Activated CD4-positive, alpha-beta T cell treated with anti-CD3 and anti-CD28 coated beads, Interleukin-10, Interleukin-2, amounts not matched to agents 100 ng/mL and 50 ng/mL, durations not matched to agents 16 hours and 8 hours (primary cell): ENCODE measurements at places on chromosomes 2 and 18.

- DNase-seq, result no peak
Observed at GRCh38 chr18:65073060-65073550, 677.7 kb upstream of the CDH7 start.

DNA sequence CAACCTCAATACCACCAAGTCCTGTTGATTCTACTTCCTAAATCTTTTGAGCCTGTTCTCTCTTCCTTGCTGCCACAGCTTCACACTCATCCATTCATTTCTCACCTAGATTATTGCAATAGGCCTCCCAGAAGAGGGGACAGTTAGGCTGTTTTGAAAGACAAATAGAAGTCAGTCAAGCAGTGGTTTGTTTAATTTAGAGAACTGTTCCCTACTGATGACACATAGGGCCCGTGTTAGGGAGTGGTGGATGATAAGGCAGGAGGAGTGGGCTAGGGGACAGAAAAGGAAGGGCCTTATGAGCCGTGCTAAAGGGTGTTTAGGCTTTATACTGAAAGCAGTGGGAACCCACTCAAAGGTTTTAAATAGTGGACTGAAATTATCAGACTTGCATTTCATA is 59.6 kb upstream of the ZFP36L2 start:
- no peak for DNase-seq

- DNase-seq, result no peak
Observed at GRCh38 chr2:9228781-9229469, 22.3 kb downstream of the ASAP2 start.

DNA sequence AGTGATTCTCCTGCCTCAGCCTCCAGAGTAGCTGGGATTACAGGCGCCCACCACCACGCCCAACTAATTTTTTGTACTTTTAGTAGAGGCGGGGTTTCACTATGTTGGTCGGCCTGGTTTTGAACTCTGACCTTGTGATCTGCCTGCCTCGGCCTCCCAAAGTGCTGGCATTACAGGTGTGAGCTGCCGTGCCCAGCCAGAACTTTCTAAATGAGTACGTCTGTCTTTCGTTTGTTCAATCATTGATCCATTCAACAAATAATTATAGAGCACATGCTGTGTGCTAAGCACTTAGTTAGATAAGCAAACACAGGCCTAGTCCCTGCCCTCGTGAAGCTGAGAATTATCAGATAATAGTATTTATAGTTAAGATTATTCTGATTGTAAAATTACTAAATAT is 56.5 kb downstream of the TTC39C start:
- no peak for DNase-seq

GRCh38 chr2:134792186-134792585 is 46.2 kb upstream of the ACMSD start:
- no peak for DNase-seq

DNA sequence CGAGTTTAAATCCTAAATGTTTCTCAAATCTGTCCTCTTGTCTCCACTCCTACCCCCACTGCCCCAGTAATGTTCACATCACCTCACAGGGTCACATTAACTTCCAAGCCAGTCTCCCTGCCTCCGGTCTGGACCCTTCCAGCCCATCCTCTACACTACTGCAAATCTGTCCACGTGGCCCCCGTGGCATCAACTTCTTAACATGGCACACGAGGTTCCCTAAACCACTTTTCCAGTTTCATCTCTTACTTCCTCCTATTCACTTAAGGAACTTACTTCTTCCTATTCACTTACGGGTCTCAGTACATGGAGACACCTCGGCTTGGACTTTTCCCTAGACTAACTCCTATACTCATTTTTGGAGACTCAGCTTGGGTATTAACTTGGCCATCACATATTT is 27.0 kb downstream of the MRPL33 start:
- no peak for DNase-seq

- DNase-seq, result no peak
Observed at GRCh38 chr2:234643407-234643806, 146.5 kb upstream of the ARL4C start.

DNA sequence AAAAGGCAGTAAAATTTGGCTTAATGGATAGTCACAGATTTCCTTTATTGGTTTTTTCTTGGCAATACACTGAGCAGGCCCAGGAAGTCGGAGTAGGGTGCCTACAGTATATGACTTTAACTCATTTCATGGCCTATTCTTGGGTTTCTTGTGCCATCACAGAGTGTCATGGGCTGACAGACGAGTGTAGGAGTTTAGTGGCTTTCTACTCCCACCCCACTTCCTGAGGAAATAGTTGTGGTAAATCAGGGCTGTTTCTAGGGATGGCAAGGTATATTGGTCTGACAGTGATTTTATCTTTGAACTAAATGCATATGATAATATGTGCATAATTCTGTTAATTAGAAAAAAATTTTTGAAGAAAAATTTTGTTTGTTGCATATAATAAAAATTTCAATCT is 100.1 kb downstream of the PLCL1 start:
- DNase-seq, result peak; percentile 55
